Posterior vena cava (tissue), 2 donors: ENCODE measurements at places on chromosomes 1 and 21. TPM values are rescaled to one million over a fixed set of nuclear protein-coding genes. Genes with fewer than 3 reads are reported as not detected.

Gene SFN
- total RNA-seq, result 6.7 TPM

- DNase-seq, result no peak
Observed at GRCh38 chr1:186683652-186684410, 3.6 kb upstream of the PTGS2 start.

- DNase-seq, result no peak
Observed at GRCh38 chr1:28278763-28279162, 19.4 kb downstream of the SESN2 start.

Gene CPT2
- total RNA-seq, result 9.6 TPM

Gene SYNC
- 102 TPM for total RNA-seq

DNA sequence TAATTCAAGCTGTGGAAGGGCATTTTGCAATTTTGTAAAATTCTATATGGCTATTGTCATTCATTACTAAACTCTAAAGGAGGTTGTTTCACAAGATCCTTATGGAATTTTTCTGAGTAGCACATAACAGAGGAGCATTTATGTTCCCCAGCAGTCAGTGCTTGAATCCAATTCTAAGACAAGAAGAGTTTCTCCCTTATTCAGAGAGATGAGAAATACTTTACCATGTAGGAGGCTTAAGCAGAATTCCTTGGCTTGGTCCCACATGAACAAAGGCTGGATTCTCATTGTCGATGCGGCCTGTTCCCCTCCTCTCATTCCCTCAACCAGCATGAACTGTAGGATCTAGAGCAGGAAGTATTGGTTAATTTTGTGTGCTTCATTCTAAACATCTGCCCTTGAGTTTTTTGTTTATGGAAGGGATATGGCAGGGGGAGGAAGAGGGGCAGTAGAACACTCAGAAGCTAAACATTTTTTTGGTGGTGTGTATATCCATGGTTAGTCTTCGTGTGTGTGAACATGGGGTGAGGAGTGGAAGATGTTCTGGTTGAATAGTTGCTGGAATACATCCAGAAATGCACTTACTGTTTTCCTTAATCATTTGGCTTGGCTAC lies 74.3 kb downstream of the LAMC1 start:
- DNase-seq, result no peak

DNA sequence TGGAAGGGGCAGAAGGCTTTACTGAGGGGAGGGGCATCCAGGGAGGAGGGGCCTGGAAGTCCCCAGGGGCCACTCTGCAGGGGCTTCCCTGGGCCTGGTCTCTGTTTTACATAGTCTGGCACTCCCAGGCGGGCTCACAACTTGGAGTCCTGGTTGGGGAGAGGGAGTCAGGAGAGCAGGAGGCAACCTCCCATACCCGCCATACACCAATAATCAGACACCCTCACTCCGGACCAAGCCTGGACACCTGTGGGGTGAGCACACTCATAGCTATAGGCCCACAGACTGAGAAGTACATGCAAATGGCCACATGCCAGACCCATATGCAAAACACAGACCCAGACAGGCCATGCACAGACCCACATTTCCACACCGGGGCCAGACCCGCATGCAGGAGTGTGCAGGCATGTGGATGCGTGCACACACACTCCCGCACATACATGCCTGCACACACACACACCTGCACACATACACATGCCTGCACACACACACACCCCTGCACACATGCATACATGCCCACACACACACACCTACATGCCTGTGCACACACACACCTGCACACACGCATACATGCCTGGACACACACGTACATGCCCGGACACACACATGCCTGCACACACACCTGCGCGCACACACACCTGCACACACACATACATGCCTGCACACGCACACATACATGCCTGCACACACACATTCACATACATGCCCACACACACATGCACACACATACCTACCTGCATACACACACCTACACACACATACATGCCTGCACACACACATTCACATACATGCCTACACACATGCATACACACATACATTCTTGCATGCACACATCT lies 89.5 kb upstream of the RUNX3 start:
- no peak for DNase-seq

DNA sequence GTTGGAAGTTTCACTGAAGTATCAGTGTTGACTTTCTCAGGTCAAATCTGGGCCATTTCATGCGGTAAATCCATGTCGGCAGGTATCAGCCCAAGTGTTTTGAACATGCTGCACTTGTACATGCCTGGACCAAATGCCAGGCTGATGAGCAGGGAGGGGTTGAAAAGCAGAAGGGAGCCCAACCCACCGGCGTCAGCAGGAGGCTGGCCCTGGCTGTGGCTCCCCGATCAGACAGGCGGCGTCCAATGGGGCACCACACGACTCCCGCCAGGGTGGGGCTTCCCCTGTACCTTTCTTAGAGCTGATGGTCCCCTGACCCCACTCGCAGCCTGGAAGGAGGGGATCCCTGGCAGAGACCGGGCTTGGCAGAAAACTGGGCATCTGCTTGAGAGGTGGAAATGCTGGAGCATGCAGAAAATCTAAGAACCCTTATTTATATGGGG lies 540.0 kb downstream of the KIF26B start:
- DNase-seq, result no peak

Gene KCNE2
- total RNA-seq, result not detected

GRCh38 chr1:230082211-230082610 lies 15.2 kb downstream of the GALNT2 start:
- no peak for DNase-seq
